ENCODE measurements at places on chromosomes 12 and 14.
A peak's percentile ranks its signal among the peaks of the same experiment; 100 is the strongest.

DNA sequence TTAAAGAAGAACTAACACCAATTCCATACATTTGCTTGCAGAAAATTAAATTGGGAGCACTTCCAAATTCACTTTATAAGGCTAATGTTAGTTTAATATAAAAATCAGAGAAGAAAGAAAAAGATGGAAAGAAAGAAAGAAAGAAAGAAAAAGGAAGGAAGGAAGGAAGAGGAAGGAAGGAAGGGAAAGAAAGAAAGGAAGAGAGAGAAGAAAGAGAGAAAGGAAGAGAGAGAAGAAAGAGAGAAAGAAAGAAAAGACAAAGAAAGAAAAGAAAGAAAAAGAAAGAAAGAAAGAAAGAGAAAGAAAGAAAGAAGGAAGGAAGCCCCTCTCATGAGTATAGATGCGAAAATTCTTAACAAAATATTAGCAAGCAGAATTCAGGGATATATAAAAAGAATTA lies 267.7 kb downstream of the RPAP3 start:
- DNase-seq = no peak

GRCh38 chr12:106711316-106711715 lies 63.2 kb upstream of the RIC8B start:
- DNase-seq = no peak

DNA sequence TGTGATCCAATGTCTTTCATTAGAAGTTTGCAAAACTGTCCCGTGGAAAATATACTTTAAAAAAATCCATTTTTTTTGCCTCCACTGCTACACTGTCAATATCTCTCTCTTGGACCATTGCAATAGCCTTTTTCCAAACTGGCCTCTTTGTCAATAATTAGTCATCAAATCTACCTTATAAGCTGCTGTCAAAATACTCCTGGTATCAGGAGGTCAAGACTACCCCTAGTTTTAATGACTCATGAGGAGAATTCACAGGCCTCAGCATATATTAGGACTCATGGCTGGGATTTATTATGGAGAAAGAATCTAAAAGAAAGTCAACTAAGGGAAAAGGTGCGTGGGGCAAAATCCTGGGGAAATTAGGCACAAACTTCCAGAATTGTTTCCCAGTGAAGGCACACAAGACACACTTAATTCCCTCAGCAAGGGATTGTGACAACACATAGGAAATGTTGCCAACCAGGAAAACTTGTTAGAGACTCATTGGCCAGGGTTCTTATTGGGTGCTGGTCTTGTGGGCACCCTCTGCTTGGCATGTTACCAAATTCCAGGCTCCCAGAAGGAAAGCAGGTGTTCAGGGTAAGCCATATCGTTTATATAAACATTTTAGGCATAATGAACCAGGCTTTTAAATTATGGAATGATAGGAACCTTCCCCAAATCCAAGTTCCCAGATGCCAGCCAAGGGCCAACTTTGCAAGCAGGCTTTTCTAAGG lies 56.1 kb downstream of the TMEM117 start:
- no peak for DNase-seq

DNA sequence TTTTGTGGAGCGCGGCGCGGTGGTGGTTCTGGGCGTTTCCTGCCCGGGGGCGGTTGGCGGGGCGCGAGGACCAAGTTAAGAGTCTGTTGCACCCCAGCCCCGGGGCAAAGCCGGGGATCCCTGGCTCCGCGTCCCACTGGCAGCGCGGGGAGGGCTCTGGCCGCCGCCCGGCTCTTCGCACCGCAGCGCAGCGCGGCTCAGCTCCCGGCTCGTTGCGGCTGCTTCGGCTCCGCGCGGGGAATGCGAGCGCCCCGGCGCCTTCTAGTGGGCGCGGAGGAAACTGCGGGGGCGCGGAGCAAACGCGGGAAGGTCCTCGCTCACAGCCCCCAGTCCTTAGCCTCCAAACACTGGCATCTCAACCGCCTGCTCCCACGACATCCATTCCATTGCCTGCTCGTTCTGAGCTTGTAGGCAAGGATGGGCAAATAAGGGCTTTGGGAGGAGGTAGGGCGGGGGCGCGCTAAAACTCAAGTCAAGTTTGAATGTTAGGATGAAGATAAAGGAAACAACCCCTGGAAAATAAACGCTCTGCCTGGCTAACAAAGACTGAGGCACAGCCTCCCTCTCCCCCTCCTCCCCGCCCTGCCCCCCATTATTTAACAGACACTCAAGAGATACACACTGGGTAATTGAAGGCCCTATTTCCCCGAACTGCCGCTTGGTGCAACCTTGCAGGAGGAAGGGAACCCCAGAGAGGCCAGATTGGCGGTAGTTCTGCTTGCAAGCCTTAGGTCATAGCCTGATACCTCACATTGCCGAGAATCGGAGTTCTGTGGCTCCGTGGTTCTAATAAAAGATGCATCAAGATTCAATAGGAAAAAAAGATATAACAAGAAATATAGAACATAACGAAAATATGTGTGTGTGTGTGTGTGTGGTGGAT lies at the start of gene B4GALNT1:
Gene B4GALNT1 (minus strand): TSS at position 244 of the 883 bp plus-strand sequence. CDS start 1,069 bp downstream, outside the sequence.
- peak; percentile 57 for DNase-seq

DNA sequence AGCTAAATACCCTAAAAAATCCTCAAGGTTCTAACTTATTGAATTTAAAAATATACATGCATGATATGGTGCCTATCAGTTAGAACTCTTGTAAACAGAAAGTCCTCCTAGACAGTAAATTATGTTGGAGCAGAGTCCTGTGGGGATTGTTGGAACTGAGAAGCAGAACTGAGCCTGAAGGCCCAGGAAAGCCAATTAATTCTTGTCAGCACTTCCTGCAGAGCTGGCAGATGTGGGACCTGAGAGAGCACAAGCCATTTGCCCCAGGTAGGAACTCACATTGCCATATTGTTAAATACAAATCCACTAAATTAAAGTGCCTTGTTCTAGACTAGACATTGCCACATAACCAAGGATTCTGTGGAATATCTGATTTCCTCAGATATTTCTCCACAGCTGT lies 117.1 kb downstream of the RTN1 start:
- no peak for DNase-seq
